ENCODE measurements at places on chromosomes 2 and 18.

DNA sequence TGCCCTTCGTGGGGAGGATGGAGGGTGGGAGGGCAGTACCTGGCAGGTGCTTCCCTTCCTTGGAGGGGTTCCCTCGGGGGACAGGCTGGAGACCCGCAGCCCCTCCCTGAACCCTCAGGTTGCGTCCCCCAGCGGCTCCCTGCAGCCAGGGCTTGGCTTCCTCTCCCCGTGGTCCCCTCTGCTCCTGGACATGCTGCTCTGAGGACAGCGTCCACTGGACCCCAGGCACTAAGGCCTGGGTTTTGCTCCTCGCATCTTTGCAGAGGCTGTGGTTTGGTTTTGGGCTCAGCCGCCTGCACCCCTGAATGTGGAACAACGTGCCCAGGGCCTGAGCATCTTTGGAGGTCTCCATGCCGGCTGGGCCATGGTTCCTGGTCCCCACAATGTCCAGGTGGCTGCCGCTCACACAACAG is 133.5 kb downstream of the PTGR3 start:
- DNase-seq = no peak

GRCh38 chr2:31513553-31513952 is 67.2 kb downstream of the SRD5A2 start:
- no peak for DNase-seq

DNA sequence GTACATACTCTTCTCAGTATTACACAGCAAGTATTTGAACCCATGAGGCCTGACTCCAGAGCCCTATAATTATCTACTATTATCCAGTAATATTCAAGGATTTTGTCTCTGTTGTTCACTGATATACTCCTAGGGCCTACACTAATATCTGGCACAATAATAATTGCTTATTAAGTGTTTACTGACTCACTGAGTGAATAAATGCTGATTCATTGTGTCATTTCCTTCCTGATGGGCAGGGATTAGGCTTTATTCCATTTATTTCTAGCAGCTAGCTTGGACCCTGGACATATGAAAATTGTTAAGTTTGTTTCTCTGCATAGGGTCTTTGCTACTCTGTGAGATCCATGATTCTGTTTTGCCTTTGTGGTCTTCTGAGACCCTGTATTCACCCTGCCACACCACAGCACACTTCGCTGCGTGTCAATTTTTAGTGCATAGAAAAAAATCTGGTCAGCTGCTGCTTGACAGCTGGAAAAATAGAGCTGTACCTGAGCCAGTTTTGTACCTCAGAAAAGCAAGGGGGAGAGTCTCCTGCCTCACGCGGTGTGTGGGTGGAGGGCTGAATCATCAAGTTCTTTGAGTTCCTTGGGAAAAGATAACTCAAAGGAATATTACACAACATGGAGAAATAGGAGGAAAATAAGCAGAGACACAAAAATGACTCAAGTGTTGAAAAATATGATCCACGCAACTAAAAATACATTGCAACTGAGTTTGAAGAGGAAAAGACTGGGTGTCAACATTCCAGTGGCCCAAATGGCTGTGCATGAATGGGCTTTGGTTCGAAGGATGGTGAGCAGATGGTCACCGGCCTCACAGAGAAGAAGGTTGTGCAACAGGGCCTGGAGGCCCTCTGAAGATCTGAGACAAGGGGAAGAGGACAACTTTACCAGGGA is 18.9 kb upstream of the DPP4 start:
- peak; percentile 98 for DNase-seq

DNA sequence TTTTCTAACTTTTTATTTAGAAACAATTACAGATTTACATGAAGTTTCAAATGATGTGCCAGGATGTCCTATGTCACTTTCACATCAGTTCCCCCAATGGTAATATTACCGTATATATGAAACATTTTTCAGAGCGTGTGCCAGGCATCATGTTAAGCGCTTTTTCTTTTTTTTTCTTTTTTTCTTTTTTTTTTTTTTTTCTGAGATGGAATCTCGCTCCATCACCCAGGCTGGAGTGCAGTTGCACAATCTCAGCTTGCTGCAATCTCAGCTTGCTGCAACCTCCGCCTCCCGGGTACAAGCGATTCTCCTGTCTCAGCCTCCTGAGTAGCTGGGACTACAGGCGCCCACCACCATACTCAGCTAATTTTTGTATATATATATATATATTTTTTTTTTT is 5.6 kb upstream of the PPP4R1 start:
- no peak for DNase-seq

GRCh38 chr2:241724259-241724974 is 10.0 kb upstream of the D2HGDH start:
- no peak for DNase-seq

DNA sequence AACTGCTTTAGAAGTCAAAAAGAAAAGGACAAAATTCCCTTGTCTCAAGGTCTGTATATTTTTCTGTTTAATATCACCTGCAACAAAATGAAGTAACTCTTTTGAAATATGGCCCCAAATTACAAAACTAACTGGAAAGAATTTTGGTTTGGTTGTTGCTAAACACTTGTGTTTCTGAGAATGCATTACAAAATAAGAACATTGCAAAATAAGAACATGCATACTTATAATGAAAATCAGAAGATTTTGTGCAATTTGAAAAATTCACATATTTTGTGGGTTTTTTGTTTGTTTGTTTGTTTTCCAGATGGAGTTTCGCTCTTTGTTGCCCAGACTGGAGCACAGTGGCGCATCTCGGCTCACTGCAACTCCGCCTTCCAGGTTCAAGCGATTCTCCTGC is 21.8 kb downstream of the NDUFB3 start:
- DNase-seq = no peak

GRCh38 chr2:29650631-29651097 is 270.7 kb downstream of the ALK start:
- no peak for DNase-seq
